ENCODE measurements at places on chromosomes 1 and 21.

DNA sequence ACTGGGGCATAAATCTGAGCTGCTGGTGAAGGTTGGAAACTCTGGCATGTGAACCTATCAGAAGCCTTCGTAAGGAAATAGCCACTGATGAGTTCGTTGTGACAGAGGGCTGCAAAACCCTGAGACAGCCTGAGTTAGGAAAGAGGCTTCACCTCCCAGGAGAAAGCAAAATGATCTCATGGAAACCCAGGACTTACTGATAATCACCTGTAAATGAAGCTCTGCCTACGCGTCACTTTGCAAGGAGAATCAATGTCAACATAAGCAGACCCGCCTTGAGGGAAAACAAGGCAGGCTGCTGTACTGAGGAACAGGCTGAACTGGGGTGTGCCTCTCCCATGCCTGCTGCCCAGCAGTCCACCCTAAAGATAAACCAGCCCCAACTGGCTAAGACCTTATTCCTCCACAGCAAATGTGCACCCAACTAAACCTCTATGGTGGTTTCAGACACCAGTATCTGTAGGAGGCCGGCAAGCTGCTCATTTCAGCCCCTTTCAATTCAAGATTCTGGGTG is 46.8 kb upstream of the SLC44A3 start:
- DNase-seq, result no peak

- DNase-seq, result peak; percentile 78
These were observed 500 bp downstream of the FAM20B start for GRCh38 chr1:179025975-179026812.

DNA sequence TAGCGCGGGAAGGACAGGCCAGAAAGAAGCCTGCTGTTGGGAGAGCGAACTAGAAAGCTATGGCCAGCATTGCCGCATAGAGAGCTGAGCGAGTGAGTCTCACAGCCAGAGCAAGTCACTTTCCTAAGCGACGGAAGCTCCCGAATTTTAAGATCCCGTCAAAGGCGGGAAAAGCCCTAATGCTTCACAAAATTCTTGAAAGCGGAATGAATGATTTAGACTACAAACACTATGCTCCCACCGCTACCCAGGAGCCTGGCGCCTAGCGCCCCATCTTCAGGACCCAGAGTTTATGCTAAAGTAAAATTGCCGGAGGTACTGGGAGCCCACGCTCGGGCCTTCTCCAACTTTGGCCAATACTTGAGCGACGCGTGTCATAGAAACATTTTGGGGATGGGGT is 409.9 kb upstream of the ESRRG start:
- no peak for DNase-seq

- no peak for DNase-seq
These were observed 130.6 kb downstream of the EDEM3 start for GRCh38 chr1:184624051-184624450.

GRCh38 chr1:101191049-101191448 is 45.8 kb upstream of the S1PR1 start:
- DNase-seq, result no peak

- no peak for DNase-seq
These were observed 56.7 kb upstream of the ZSWIM5 start for GRCh38 chr1:45263132-45263531.

DNA sequence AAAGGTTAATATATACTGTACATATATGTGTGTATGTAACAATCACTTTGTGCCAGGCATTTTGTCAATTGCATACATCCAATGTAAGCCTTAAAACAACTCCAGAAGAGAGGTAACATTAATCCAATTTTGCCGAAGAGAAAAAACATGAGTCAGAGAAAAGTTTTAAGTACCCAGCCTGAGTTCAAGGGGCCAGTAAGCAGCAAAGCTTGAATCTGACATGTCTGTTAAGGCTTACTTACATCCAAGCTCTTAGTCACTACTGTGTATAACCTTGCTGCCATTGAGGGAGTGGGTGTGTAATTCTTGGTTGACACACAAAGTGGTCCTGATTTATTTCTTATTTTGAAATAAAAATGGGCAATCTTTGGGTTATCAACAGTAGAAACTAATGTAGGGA is 360.4 kb upstream of the LYPLAL1 start:
- no peak for DNase-seq

DNA sequence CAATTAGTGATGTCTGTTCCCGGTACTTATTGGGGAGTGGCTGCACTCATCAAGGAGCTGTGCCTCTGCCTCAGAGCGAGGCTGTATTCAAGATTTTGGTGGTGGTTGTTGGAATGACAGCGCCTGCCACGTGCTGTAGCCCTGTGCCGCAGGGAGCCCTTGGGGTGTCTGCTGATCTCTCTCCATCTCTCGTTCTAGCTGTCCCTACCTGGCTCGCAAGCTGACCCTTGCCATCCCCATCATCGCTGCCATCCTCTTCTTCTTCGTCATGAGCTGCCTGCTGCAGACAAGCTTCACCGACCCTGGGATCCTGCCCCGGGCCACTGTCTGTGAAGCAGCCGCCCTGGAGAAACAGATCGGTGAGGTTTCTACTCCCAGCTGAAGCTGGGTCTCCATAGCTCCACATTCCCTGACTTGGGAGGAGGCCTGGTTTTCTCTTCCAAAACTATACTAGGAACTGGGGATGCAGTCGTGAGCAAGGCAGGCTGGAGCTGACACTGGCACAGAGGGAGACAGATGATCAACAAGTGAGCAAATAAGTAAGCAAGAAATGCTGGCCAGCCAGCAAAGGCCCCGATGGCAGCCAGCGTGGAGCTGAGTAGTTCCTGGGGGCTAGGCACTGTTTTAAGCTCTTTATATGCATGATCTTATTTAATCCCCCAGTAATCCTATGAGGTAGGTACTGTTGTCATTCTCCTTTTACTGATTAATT is 5.9 kb downstream of the ZDHHC18 start:
- DNase-seq, result no peak
